ENCODE measurements at places on chromosomes 2 and 18.

GRCh38 chr2:174218773-174219172 is 29.6 kb downstream of the OLA1 start:
- no peak for DNase-seq

DNA sequence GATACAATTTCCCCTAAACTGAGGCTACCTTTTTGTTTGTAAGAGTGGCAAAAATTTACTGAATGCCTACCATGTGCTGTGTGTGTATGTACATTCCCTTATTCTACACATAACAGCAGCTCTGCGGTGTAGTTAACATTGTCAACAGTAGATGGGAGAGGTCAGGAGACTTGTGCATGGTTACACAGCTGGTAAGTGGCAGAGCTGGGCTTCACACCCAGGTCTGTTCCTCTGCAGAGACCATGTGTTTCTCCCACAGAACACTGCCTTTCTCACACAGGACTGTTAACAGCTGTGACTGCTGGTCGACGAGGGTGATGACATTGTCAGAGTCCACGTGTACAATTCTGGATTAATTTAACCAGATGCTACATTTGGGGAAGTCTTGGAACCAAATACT is 49.1 kb downstream of the EML6 start:
- no peak for DNase-seq

- no peak for DNase-seq
Measured at GRCh38 chr2:176643646-176644045, 374.4 kb downstream of the MTX2 start.

DNA sequence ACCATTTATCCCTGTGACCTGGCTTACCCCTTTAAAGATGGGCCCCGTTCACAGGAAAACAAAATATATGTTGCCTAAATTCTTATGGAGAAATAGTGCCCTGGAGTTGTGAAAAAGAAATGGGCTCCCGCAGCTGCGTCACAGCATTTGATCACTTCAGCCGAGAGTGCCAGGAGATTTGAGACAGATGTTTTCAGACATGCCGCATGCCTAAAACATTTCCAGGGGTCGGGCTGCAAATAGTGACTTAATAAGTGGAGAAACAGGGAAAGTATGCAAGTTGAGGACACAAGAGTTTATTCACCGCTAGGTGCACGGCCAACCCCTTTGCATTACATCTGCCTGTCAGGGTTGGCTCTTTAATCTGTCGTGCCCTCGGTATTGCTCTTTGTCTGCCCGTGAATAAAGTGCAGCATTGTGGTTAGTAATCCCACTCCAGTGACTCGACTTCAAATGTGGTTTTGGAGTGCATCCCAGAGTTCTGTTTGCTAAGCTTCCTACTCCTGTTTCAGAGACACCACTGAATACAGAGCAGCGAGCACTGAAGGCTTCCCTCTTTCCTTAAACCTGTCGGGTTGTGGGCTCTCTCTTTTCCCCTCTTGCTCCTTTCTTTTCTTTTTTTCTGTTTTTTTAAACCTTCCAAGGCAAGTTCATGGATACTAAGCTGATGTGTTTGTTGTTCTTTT is 187.5 kb downstream of the LTBP1 start:
- DNase-seq = no peak

DNA sequence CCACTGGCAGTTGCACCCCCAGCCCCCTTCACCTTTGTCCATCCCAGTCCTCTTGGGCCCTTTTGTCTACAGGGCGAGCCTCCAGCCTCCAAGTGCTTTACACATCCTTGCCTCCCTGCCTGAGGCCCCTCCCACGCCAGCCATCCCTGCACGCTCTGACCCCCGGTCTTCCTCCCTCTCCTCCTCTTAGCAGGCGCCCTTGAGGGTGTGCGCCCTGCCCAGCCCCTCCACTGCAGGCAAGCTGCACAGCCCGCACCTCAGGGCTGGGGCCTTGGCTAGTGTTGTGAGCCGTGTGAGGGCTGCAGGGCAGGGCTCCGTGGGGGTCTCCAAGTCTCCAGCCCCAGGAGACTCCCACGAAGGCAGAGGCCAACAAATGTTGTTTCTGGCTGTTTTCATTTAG is 6.9 kb downstream of the BOK start:
- no peak for DNase-seq

DNA sequence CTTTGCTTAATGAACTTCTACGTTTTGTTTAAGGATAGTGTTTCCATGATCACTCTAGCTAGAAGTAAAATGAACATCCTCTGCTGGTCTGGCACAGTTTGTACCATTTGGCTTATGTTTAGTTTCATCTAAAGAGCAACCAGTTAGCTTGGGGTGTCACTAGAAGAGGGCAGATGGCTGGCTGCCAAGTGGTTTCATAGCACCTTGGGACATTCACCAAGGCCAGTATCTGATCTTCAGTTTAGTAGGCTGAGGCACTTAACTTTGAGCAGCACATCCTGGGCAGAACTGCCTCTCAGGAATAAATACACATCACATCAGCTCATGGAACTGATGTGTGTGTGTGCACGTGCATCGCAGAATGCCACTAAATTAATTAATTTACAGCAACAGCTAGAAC is 68.4 kb downstream of the NXPH2 start:
- DNase-seq = no peak

DNA sequence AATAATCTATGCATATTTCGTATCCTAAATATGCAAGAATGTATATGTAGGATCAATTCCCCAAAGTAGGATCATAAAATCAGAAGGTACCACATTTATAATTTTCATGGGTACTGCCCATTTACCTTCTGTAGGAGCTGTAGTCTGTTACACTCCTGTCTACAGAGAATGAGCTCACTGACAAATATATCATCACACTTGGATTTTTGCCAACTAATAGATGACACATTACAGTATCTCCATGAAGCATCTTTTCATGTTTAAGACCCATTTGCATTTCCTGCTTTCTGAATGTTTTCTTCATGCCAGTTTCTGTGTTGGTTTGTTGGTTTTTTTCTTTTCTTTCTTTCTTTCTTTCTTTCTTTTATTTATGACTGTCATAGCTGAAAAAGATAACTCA is 70.9 kb upstream of the EML6 start:
- no peak for DNase-seq

DNA sequence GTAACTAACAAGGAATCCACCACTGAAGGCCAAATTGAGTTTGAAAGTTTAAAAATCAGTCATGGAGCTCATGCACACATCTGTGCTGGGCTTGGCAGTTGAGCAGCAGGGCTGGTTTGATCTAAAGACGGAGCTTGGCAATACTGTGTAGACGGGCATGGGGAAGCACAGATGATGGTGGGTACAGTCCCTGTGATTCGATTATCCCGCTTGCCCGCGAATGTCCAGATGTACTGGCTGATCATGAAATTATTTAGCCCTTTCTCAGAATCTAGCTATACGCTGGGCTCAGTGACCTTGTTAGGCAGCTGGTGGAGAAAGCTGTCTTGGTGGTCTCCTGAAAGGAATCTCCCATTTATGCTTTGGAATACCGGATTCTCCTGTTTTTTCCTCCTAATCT is 74.8 kb upstream of the SOX11 start:
- DNase-seq = no peak

DNA sequence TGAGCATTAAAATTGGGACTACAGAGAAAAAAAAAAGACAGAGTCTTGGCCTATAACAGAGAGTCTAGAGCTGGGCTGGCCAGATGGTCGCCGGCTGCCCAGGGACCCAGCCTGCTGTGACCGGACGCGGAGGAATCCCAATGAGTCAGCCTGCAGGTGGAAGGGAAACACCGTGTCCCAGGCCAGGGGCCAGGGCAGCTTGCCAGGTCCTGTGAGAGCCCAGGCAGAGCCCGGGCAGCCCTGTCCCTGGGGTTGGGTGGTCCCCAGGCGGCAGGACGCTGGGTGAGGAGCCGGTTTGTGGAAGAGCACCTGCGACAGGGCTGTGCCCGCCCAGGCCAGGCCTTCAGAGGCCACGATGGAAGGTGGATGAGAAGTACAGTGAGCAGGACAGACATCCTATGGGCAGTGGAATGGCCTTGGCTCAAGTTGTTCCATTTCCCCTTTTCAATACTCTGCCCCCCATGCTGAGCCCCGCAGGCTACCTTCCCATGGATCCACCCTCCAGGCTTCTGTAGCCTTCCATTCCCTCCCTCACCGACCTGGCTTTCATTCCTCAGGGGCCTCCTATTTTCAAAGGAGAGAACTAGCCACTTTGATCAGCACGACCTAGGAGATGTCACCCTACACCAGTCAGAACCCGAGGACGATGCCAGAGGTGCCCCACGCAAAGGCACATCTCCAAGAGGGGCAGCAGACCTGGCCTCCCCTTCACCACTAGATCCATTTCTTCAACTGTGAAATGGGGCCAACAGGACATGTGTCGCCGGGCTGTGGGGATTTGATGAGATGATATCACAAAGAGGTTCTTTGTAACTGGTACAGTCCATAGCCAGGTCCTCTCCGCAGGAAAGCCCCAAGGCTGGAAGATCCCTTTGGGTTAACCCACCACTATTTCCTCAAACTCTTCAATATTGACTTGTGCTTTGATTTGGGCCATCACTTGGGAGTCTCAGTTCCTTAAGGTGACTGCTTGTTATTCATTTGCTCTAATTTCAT is 87.5 kb downstream of the POLR1A start:
- DNase-seq = no peak

GRCh38 chr2:206987810-206988209 is 48.5 kb downstream of the CPO start:
- DNase-seq = no peak

DNA sequence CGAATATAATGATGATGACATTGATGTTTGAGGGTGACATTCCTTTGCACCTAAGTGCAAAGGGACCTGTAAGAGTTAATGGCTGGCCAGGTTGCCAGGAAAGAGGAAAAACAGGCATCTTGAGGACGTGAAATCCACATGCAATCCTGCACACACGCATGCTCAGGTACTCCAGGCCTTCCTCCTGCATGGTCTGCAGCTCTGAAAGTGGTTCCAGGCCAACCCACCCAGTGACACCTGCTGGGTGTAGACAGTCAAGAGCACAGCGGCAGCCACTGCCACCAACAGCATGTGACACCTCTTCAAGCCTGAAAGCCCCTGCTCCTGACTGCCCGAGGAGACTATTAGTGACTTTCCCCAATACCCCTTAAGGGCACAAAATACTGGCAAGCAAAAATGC is 101.6 kb downstream of the PIEZO2 start:
- no peak for DNase-seq

- DNase-seq = no peak
Measured at GRCh38 chr2:45860136-45861121, 209.0 kb downstream of the PRKCE start.

DNA sequence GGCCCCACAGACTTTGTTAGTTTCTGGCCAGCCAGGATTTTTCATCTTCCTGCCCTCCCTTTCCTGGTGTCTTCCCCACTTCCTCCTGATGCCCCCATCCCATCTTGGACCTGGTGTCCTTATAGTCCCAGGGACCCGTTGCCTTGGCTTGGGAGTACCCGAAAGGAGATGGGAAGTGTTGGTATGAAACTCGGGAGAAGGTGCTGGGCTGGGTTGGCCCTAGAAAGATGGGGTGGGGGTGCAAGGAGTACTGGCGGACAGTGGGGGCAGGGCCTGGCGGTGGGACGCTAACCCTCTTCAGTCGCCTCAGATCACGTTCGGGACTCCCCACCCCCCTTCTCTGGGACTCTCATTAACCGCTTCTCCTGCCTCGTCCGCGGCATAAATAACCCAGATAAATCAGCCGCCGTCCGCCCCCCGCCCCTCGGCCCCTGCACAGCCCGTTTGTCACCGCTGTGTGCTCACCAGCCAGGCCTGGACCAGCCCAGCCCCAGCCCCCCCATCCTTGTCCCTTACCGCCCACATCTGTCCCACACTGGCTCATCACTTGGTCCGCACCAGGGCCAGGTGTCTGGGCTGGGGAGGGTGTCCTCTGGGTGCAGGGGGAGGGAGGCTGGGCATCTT is 3.7 kb upstream of the ASIC4 start:
- DNase-seq = no peak

GRCh38 chr18:3055186-3055728 is 42.3 kb upstream of the LPIN2 start:
- DNase-seq = no peak

DNA sequence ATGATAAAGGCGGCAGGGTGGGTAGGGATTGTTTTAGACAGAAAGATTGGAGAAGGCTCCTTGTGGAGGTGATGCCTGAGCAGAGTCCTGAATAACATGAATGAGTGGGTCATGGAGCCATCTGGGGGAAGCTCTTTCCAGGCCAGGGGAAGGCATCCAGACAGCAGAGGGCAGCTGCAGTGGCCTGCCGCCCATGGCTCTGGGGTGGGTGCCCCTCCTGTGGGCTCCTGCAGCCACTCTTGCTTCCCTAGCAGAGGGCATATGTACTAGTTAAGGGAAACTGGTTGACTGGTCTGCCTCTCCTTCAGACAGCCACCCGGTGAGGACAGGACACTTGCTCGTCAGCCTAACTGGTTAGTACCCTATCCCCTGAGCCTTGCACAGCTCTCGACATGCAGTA is 46.5 kb upstream of the SLC1A4 start:
- DNase-seq = no peak

DNA sequence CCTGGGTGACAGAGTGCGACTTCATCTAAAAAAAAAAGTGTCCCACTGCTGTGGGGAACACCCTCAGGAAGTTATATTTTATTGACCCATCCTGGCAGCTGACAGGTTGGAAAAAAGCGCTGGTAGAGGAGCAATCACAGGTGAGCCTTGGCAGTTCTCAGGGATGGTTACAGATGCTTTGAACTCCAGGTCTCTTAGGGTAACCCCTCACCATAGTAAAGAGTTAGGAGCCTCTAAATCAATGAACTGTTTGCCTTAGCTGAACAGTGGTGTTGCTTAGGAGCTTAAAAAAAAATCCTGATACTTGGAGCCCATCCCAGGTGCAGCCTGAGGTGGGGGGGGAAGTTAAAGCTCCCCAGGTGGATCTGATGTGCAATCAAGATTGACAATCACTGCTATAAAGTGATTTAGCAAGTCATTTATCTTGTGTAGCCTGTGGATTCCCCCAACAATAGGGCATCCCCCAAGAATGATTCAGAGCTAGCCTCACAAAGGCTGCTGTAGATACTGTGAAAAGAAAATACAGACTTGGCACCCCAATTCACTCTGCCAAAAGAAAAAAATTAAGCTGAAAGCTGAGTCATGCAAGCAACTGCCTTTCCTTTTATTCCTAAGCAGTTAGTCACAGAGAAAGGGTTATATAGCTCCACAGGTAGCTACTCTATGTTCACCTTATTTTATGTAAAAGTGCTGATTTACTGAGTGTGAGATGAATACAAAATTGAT is 14.8 kb downstream of the SLC16A14 start:
- DNase-seq = no peak

All from GM10248 (cell line).